ENCODE measurements at places on chromosomes 12 and 14.

- no peak for DNase-seq
Measured at GRCh38 chr14:52190337-52190931, 77.1 kb upstream of the PTGDR start.

DNA sequence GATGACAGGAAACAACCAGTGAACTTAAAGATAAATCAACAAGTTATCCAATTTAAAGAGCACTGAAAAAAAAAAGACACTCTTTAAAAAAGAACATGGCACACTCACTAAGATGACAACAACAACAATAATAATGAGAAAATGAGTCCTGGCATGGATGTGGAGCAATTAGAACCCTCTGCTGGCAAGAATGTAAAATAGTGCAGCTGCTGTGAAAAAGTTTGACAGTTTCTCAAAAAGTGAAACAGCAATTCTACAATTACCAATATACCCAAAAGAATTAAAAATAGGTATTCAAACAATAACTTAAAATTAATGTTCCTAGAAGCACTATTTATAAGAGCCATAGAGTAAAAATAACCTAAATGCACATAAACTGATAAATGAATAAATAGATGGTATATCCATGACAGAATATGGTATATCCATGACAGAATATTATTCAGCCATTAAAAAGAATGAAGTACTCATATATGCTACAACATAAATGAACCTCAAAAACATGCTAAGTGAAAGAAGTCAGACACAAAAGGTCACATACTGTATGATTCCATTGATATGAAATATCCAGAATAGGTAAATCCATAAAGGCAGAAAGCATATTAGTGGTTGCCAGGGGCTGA, 49.1 kb upstream of the GPHB5 start:
- DNase-seq: no peak

GRCh38 chr12:78275886-78276285, 445.2 kb downstream of the NAV3 start:
- no peak for DNase-seq

DNA sequence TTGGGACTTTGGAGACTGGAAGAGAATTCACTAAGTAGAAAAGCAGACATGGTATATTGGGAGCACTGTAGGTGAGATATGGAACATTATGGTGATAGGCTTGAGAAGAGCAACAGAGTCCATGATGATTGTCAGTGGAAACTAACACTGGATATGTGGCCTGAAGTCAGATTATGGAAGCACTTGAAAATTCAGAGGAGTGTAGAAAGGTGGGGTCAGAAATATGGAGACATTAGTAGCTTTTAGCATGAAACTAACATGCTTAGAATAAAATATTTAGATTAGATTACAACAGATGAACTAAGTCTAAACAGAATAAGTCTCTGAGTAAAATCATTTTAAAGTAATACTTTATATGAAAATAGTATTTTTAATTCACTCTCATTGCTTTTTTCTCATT, 499.1 kb downstream of the TMEM117 start:
- DNase-seq: no peak

DNA sequence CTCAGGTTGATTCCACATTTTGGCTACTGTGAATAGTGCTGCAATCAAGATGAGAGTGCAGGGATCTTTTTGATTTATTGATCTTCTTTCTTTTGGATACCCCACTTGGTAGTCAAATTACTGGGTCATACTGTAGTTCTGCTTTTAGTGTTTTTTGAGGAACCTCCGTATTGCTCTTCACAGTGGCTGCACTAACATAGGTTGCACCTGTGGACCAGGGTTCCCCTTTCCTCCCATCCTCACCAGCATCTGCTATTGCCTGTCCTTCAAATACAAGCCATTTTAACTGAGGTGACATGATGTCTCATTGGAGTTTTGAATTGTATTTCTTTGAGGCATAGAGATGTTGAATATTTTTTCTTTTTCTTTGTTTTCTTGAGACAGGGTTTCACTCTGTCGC, 152.5 kb upstream of the TMEM132C start:
- DNase-seq: no peak

- no peak for DNase-seq
Measured at GRCh38 chr12:120069278-120069677, 47.3 kb downstream of the RAB35 start.
